A172 (cell line): ENCODE measurements at places on chromosomes 11 and 22.

GRCh38 chr22:22735695-22736611 lies 91.5 kb downstream of the GGTLC2 start:
- no peak for DNase-seq

- peak; percentile 64 for DNase-seq
Measured at GRCh38 chr11:62012451-62012831, 45.0 kb upstream of the FTH1 start.

DNA sequence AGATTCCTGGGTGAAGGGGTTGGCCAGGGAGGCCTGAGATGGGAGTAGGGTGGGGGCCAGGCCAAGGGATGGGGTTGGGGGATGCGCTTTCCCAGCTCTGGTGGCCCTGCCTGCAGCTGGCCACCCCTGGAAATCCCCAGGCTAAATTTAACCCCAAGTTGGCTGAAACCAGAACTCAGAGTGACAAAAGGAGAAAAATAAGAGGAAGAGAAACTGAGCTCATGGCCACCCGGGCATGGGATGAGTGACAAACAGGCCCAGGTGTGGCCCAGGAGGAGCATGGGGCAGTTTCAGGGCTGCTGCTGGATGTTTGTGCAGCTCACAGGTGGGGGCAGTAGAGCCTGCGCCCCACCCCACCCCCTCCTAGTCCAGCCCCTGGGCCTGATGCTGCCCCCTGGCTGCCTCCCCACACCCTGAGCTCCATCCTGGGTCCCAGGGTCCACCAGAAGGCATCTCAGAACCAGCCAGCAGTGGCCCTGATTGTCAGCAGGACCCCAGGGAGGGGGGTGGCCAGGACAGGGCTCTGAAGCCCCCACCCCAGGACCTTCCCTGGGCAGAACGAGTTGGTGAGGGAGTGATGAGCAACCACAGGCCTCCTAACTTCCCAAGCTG lies 48.0 kb downstream of the IGLL5 start:
- DNase-seq, result no peak

GRCh38 chr11:111977146-111978027 lies 40.2 kb downstream of the DIXDC1 start:
- DNase-seq, result no peak

DNA sequence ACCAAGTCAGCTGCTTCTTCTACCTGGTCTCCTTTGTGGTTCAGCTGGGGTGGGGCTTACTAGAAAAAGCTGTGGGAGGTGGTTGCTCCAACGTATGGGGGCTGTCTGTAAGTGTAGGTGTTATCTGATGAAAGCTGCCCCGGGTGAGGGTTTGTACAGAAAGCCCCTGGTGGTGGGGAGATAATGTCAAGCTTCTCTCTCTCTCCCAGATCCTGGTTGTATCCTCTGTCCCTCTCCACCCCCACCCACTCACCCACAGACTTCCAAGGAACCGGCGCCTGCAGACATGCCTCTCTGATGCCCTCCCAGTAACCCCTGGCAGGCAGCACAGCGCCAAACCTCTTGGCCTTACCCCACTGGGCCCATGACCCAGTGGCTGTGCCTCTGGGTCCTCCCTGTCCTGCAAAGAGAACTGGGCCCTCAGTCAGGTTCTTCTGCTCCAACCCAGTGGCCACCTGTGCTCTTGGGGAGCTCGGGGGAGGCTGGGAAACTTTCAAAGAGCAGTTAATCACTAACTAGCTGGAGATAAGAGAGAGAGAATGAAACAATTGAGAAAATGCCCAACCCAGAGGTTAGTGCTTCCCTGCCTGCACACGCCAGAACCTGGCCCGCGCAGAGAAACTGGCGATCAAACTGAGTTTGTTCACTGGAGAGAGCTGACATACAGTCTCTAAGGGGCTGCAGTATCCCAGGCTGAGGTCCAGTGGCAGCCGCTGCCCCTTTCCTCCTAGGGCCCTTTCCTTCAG lies 20.4 kb upstream of the EHF start:
- DNase-seq, result peak; percentile 85

- no peak for DNase-seq
Measured at GRCh38 chr11:128470081-128470480, 117.3 kb downstream of the ETS1 start.

DNA sequence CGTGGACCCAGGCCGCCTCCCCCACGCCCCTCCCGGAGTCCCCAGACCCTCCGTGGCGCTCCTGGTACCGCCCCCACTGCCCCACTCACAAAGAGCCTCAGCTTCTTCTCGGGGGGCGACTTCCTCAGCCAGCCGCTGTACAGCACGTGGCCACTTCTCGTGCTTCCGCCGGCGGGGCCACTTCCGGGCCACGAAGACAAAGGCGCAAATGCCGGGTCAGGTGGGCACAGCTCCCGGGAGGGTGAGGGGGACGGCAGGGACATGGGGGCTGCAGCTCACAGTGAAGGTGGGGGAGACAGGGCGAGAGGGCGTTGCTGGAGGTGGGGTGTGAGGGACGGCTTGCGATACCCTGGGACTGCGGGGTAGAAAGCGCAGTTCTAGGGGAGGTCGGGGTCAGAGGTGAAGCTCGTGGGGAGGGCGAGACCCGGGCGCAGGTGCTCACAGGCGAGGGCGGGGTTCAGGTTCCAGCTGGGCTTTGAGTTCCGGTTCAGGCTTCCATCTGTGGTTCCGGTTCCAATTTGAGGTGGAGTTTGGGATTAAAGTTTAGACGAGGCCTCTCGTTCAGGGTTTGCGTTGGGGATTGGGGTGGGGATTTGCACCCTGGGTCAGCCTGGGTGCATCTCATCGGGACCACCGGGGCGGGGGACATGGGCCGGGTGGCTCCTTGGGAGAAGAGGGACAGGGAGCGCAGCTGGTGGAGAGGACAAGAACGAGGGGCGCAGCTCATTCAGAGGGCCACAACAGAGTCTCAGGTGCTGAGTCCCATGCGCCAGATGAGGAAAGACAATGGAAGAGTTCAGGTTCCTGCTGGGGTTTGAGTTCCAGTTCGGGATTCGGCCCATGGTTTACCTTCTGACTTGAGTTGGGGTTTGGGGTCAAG lies at the start of gene GAB4:
TSS of gene GAB4 (minus strand) at position 371 of the 880 bp plus-strand sequence. CDS start at position 263, 108 bp downstream.
- DNase-seq, result no peak

GRCh38 chr11:66022401-66023185 lies 3.7 kb downstream of the CATSPER1 start:
- no peak for DNase-seq

DNA sequence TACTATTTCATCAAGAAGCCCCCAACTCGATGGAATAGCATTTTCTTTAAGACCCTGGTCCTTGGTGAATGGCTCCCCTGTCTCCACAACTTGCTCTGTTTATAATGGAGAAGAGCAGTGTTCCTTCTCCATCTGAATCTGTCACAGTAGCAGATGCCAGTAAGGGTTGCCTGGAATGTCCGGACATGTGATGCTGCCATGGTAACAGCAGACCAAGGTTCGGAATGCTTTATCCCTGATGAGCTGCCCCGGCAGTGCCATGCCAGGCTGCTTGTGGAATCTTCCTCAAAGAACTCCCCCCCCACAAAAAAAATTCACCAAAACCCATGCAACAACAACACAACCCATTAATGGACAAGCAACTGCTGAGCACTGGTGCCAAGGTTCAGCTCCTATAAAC lies 72.5 kb downstream of the KCNC1 start:
- no peak for DNase-seq

DNA sequence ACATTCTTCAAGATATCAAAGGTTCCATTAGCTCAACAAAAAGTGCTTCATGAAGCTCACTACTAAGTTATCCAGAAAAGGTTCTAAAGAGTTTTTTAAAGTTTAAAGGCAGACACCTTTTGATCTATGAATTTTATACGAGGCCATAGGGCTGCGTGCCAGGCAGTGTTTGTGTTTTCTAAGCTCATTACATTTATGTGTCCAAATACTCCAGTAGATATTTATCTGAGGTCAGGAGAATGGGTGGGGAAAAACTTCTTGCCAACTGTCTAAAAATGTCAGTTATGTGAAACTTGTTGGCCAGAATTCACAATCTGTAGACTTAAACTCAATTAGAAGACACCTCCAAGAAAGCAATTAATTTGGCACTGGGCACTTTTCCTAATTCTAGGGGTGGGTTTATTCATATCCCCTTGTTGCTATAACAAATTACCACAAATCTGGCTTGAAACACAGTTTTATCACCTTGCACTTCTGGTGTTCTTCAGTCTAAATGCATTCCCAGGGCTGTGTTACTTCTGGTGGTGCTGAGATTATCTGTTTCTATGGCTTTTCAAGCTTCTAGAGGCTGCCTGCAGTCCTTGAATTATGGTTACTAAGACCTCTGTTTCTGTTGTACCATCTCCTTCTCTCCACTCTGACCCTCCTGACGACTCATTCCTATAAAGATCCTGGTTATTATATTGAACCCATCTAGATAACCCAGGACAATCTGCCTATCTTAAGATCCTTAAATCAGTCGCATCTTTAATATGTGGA lies 1030.4 kb upstream of the CNTN5 start:
- peak; percentile 7 for DNase-seq

DNA sequence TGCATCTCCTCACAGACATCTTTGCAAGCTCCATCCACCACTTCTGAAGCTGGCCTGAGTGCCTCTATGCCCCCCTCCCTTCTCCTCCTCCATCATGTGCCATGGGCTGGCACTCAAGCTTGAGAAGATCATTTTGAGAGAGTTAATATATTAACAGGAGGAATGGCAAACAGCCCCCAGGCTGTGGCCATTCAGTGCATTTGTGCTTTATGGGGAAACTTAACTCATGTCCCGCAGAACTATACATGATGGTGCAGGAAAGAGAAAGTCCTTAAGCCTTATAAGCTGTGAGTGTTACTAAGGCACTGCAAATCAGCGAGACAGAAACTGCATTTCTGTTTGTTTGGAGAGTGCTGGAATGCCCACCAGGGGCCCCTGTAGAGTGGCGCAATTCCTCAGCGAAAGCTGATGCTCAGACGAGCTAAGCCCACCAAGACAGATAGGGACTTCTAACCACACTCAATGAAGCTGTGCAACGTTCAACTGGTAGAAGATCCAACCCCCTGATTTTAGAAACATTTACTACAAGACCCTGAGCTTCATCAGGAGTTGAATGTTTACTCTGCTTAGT lies 26.8 kb upstream of the PHLDA2 start:
- no peak for DNase-seq
